Activated CD4-positive, alpha-beta T cell treated with anti-CD3 and anti-CD28 coated beads, Interleukin-2, amount 50 U/mL, for 4 hours (primary cell): ENCODE measurements at places on chromosomes 3 and 15.

DNA sequence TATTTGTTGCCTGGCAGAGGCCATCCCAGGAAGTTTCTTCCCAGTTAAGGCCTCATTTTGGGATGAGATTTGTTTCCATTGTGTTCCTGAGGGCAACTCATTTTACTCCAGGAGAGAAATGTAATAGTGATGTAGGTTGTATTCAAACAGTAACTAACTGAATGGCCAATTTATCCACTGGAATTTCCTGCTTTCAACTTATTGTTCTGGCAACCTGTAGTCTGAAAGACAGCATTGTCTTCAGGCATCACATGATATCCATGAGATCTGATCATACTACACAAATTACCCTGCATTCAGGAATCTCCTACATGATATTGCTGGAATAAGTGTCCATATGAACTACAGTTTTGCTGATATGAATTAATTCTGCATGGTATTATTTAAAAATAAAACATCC, 79.5 kb upstream of the FGF7 start:
- DNase-seq, result no peak

DNA sequence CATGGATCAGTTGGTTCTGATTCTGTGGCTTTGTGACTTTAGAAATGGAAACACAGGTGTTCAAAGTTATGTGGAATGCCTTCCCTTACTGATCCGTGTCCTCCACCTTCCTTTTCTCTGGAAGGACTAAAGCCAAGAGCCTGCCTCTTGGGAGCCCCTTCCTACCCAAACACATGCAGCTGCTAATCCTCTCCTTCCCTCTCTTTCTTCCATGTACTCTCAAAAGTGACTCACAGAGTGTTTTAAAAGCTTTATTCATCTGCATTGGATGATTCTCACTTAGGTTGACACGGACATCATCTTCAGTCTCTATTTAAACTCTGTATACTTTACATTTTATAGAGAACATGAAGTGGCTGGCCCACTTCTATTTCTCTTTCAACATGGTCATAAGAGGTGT, 856.5 kb upstream of the ARPP21 start:
- no peak for DNase-seq

DNA sequence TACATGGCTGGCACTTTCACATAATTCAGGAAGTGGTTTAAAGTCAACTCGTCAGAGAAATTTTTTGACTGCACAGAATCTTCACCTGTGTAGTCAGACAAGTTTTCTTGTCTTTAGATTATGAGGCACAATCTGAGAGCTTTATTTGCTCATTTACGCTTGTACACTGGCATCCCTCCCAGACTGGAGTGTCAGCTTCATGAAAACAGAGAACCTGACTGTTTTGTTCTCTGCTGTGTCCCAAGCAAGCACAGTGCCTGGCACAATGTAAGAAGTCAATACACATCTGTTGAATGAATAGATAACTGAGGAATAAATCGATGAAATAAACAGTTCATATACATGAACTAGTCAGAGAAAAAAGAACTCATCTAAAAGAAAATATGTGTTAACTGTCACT, 846.1 kb upstream of the CFAP20DC start:
- no peak for DNase-seq

GRCh38 chr3:18725668-18726407, 300.7 kb upstream of the SATB1 start:
- no peak for DNase-seq

DNA sequence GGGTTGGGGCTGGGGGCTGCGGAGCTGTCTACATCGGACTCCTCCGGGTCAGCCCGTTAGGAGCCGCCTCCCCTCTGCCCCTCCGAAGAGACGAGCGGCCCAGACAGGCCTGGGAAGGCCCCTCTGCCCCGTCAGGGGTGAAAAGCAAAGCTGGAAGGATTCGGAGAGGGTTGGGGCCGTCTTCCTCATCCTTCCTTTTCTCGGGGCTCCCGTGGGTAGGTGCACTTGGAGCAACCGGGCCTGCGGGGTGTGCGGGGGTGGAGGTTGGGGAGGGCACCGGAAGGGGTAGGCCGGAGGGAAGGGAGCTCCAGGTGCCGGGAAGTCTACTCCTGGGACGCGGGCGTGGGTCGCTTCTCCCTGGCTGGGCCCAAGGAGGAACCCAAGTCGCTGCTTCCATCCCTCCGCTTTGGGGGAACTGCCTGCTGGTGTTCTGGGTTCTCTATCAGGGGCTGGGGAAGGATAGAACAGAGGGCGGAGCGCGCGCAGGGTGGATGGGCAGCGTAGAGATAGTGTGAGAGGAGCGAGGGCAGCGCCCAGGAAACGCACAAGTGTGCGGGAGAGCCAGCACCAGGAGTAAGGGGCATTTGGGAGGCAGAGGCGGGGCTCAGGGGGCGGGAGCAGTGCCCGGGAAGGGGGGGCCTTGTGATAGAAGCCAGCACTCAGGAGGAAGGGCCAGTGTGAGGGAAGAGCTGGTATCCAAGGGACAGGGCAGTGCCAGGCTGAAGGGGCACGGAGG, 590 bp downstream of the POLR2H start:
- DNase-seq, result peak; percentile 22

DNA sequence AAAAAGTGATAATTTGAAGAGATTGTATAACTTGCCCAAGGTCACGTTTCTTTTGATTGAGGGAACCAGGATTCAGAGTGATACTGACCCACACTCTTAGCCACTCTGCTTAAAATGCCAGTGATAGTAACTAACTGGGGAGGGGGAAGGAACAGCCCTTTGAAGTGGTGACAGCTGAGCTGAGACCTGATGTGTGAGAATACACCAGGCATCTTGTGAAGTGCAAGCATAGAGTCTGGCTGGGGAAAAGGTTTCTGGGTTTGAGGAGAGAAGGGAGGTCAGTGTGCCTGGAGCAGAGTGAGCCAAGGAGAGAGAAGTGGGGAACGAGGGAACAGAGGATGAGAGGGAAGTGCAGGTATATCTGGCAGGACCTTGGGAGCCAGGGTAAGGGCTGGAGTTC, 35.4 kb upstream of the SCAANT1 start:
- DNase-seq, result no peak

DNA sequence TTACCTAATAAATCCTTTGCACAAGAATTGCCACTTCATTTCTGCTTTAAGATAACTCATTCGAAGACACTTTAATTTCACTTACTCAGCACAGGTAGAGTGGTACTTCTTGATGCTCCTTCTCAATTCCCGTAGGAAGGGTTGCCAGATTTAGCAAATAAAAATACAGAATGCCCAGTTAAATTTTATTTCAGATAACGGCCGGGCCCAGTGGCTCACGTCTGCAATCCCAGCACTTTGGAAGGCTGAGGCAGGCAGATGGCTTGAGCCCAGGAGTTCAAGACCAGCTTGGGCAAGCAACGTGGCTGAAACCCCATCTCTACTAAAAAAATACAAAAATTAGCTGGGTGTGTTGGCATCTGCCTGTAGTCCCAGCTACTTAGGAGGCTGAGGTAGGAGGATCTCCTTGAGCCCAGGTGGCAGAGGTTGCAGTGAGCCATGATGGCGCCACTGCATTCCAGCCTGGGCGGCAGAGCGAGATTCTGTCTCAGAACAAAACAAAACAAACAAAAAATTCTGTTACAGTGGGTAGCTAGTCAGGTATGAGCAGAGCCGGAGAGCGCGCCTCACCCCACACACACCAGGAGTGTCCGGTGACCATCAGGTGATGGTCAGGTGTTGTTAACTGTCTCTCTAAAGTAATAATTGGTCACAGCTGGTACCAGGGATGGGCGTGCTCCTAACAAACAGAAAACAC, 92.8 kb downstream of the DNAH12 start:
- no peak for DNase-seq

DNA sequence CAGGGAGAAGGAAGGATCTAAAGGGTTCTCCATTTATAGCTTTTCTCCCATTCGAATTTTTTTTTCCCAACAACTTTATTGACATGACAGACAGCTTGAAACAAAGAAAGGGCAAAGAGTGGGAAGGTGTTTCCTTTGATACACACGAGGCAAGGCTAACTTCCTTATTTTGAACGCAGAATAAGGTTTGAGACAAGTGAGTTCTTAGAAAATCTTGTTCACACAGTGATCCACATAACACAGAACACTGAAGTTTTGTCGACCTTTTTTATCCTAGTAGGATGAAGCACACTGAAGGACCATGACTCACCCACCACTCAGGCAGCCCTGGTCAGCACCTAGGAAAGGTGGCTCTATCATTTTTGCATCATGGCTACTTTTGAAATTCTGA, 425.8 kb upstream of the MDFIC2 start:
- no peak for DNase-seq

- no peak for DNase-seq
Measured at GRCh38 chr15:65292938-65293518, 2.8 kb upstream of the RNU5A-1 start.

GRCh38 chr3:128575777-128576176, 74.8 kb downstream of the RPN1 start:
- no peak for DNase-seq

- DNase-seq, result no peak
Measured at GRCh38 chr3:12287727-12288181, 1.1 kb upstream of the PPARG start.
